Upper lobe of right lung (tissue), 1 donor: ENCODE measurements at places on chromosomes 3 and 15. TPM values are rescaled to one million over a fixed set of nuclear protein-coding genes. Genes with fewer than 3 reads are reported as not detected.

DNA sequence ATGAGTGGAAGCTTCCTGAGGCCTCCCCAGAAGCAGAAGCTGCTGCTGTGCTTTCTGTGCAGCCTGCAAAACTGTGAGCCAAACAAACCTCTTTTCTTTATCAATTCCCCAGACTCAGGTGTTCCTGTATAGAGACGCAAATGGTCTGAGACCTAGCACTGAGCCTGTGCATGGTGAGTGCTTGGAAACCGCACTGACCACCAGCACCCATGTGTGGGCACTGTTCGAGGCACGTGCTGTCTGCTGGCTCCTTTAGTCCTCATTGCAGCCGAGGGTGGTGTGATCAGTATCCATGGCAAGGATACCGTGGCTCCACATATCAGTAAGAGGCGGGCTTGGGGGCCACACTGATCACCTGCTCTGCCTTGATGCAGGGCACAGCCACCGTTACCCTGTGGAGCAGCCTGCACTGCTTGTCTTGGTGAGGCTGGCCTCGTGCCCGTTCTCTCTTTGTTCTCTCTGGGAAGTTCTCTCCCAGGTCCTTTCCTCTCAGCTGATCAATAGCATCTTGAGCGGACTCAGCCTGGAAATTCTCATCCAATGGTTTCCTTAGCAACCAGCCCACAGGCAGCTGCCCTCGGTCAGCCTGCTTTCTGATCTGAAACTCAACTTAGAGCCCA is 101.0 kb downstream of the PLXNA1 start:
- no peaks in the 10 kb centered on the region for H3K27me3 ChIP-seq
- no peaks in the 10 kb centered on the region for H3K4me1 ChIP-seq
- H3K27ac ChIP-seq = no peak overlapping the region
- H3K36me3 ChIP-seq = no peaks in the 10 kb centered on the region
- no peak for DNase-seq

GRCh38 chr15:96058103-96058851 is 272.2 kb upstream of the NR2F2 start:
- H3K27me3 ChIP-seq = peaks cover 2% of the 10 kb centered on the region
- no peak overlapping the region for H3K4me3 ChIP-seq

- no peak overlapping the region for H3K4me3 ChIP-seq
- H3K36me3 ChIP-seq = no peaks in the 10 kb centered on the region
- no peaks in the 10 kb centered on the region for H3K4me1 ChIP-seq
- DNase-seq = no peak
- H3K27me3 ChIP-seq = no peaks in the 10 kb centered on the region
These were observed 175.0 kb upstream of the MCTP2 start for GRCh38 chr15:94056314-94056713.

WDR93 gene
- total RNA-seq = not detected

GRCh38 chr3:150599611-150600297 is 3.4 kb upstream of the SELENOT start:
- no peaks in the 10 kb centered on the region for H3K27me3 ChIP-seq
- no peak for DNase-seq
- no peaks in the 10 kb centered on the region for H3K36me3 ChIP-seq
- H3K4me1 ChIP-seq = peaks cover 11% of the 10 kb centered on the region
- H3K4me3 ChIP-seq = no peak overlapping the region

DNA sequence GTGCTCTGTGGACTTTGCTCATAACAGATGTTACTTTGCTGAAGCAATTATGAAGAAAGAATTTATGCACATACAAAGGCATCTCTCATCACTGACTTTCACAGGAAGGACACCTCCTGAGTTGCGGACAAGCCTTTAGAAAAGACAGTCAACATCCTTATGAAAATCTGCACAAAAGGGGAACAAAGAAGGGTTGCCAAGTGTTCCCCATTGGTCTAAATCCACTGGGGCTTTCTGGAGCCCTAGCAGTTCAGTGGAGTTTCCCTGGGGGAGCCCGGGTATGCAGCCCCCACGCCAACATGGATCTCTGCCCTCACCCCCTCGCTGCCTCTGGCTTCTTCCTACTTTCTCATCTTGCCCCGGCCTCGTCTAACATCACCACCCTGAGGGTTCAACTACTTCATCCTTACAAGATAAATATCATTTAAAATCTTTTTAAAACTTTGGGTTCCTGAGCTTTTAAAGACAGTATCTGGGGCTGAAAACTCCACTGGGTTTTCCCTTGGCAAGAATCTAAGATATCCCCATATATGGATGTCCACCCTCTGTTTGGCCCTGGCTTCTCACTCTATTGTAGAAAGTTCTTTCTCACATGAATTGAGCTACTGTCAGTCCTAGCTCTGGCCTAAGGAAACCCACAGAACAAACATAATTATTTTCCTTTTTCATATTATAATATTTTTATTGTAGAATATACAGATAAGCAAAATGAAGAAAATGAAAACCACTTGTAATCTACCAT is 207.9 kb upstream of the RGMA start:
- no peaks in the 10 kb centered on the region for H3K36me3 ChIP-seq
- no peak overlapping the region for H3K4me3 ChIP-seq
- no peaks in the 10 kb centered on the region for H3K4me1 ChIP-seq
- H3K27ac ChIP-seq = no peak overlapping the region
- DNase-seq = no peak
- no peaks in the 10 kb centered on the region for H3K27me3 ChIP-seq

GRCh38 chr15:33584797-33585196 is 274.0 kb downstream of the RYR3 start:
- no peaks in the 10 kb centered on the region for H3K36me3 ChIP-seq

DNA sequence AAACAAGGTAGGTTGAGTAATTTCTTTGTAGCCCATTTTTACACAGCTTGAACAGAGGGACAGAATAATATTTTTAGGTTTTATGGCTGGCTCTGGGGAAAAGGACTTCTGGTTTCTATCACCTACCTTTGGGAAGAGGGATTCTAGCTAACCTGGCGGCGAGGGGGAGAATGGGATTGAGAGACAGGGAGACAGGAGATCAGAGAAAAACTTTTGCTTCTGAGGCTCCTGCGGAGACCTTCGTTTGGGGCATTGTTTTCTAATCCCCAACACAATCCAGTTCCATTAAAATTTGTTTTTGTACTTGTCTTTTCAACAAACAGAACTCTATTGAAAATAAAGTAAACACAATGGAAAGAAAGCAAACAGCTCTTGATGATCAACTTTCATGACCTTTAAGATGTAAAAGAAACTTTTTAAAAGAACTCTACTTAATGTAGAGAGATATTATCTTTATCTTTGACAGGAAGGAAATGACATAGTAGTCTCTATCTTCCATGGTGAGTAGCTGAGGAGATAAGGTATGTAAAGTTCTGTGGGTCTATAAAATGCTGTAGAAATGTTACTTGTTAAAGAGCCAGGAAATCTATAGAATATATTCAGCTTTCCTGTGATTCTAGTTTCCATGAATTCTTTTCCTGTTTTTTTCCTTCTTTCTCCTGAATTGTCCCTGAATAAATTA is 37.0 kb upstream of the P2RY1 start:
- no peaks in the 10 kb centered on the region for H3K36me3 ChIP-seq
- H3K4me3 ChIP-seq = no peak overlapping the region
- no peaks in the 10 kb centered on the region for H3K4me1 ChIP-seq
- no peak overlapping the region for H3K27ac ChIP-seq
- DNase-seq = no peak

CISH gene
- total RNA-seq = 71.6 TPM

ISL2 gene
- not detected for total RNA-seq
